ENCODE measurements at places on chromosomes 4 and X. TPM values are rescaled to one million over a fixed set of nuclear protein-coding genes. Genes with fewer than 3 reads are reported as not detected.

DNA sequence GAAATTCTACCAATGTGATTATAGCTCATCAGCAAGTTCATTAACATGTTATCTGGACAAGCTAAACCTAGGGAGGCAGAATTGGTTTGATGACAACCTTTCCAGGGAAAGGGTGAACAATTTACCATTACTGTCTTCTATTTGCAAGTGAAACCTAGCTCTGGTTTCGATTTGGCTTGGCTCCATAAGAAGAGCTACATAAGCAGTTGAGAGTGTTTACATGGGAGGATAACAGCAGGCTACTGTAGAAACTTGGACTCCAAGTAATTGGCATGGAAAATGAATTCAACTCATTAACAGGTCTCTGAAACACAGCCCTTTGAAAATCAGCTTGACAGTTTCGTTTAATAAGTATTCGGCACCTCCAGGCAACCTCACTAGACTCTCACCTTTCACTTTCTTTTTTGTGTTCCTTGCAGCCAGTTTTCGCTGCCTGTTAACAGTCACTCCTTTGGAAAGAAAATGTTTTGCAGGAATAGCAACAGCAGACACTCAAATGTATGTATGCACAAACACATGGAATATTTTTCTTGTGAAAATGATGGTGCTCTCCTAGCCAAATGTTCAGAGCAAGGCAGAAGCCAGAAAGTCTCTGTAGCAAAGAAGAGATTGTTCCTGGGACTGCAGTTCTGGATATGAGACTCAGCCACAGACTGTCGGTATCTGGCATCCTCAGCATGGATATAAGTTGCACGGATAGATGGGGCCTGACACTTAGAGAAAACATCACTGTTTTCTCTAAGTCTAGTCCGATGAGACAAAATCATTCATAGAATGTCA lies 27.5 kb downstream of the POU3F4 start:
- no peak for DNase-seq

- DNase-seq, result peak; percentile 95
These were observed 32.3 kb downstream of the ADGRA3 start for GRCh38 chr4:22483551-22483981.

DNA sequence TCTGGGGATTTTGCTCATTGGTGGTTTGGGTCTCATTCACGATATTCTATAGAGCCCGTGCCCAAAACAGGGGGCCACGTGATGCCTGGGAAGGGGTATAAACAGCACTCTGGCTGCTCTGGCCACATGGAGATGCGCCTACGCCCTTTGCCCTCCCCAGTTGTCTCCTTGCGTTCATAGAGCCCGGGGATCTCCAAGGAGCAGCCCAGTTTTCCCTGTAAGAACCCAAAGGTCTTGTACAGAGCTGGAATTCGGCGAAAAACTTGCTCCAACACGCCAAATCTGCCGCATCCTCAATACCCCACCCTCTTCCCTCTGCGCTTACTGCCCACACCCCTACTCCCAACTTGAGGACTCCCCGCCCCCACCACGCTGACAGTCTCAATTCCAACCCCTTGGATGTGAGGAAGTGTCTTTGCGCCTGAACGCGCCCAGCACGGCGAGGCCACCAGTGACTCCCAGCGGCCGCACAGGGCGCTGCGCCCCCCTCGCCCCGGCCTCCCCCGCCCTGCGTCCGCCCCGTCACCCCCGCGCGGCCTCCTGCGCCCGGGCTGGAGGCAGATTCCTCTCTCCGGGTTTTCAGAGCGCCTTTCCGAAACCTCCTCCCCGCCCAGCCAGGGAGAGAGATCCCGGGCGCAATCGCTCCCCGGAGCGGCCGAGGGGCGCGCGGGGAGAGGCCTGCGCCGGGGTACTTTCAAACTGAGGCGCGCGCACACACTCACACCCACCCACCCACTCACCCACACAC lies at the start of gene NHS:
TSS of gene NHS (plus strand) at position 582 of the 748 bp plus-strand sequence. CDS start 558 bp downstream, outside the sequence.
- DNase-seq, result peak; percentile 59

ZRSR2 gene
- 5.6 TPM for total RNA-seq

TEX13D gene
- not detected for total RNA-seq

F8A2 gene
- not detected for total RNA-seq

GRCh38 chr4:113243312-113243711 lies 193.9 kb downstream of the ANK2 start:
- no peak for DNase-seq

DNA sequence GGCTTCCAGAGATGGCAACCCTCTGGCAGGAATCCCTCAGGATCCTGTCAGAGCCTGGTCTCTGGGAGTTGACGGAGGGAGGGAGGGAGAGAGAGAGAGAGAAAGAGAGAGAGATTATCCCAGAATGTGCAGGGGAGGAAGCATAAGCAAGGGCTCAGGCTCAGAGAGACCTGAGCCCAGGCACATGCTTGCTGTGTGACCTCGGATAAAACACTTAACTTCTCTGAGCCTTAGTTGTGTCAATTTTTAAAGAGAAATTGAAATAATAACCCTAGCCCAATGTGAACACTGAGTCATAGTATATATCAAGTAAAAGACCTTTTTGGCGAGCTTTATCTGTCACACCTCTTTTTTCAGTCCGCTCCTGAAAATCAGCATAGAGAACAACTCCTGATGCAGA lies 473 bp upstream of the USP51 start:
- DNase-seq, result no peak

DNA sequence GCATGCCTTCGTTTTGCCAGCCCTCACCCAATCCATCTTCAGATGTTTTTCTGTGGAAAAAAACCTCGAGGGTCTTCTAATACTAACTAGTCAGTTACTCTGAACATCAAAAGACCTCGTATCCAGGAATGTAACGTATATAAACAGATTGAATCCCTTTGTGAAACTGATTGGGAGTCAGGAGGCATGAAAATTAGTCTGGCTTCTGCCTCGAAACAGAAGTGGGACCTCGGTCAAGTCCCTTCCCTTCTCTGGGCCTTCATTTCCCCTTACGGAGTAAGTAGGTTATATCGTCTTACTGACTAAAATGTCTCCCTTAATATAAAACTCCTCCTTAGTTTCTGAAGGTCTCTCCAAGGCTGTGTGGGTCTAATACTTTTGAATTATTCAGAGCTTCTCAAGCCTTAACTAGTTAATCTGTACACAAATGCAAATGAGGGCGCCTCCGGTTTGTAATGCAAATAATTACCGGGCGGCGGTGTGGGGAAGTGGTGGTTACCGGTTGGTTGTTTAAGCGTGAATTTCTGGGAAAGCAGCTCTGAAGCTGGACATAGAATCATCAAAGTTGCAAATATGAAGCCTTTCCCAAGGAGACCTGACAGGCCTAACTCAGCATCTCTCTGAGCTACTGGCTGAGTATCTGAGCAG lies 11.4 kb upstream of the NKRF start:
- DNase-seq, result no peak

- DNase-seq, result no peak
These were observed 119.1 kb upstream of the CPEB2 start for GRCh38 chr4:14883166-14883565.

GRCh38 chrX:19017271-19017670 lies 33.4 kb upstream of the PHKA2 start:
- DNase-seq, result peak; percentile 12

MAOB gene
- total RNA-seq, result under 0.01 TPM

GRCh38 chrX:83916525-83916924 lies 55.6 kb downstream of the CYLC1 start:
- no peak for DNase-seq
